ENCODE measurements at places on chromosomes 7 and 10.
A peak's percentile ranks its signal among the peaks of the same experiment; 100 is the strongest.

GRCh38 chr10:94138391-94138790 lies 144.7 kb downstream of the PLCE1 start:
- DNase-seq: no peak

DNA sequence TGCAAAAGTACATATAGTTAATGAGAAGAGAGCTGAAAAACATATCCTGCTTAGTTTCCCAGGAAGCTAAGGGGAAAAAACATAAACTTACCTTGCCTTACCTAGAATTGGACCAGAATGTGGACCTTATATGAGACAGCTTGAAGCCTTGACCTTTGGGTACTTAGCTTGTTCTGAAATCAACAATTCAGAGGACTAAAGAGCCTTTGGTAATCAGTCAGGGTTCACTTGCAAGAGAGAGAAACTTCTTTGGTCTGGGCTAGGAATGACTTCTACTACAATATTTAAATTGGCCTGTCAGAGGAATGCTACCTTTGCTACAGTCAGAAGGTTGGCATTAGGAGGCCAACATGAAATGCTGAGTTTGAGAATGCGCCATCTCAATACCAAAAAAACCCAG lies 24.9 kb downstream of the SAMD8 start:
- DNase-seq: no peak

GRCh38 chr7:150811-151221 lies 41.6 kb upstream of the FAM20C start:
- DNase-seq: no peak

DNA sequence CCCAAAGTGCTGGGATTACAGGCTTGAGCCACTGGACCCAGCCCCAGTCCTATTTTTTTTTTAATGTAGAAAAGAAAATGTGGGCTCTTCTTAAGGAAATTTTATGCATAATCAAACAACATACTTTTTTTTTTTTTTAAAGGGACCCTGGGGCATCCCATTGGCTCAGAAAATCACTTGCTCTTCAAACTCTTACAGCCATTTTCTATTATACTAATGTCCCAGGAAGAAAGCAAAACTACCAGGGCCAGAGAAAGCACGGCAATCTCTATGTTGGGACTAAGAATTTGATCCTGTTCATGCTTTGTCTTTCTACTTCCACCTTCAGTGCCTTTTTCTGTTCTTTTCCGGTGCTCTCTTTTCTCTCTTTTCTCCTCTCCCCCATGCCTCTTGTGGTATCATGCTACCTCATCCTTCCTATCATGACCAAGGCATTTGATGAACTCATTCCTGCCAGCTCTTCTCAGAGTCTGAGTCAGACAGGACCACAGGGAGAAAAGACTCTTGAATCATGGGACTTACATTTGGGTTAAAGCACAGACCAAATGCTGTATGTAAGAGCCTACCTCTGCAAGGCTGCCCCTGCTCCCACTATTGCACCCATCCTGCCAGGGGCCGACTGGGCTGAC lies 76.4 kb upstream of the CCNY start:
- DNase-seq: peak; percentile 51

- DNase-seq: no peak
Measured at GRCh38 chr10:125005312-125006187, 63.6 kb downstream of the ZRANB1 start.

DNA sequence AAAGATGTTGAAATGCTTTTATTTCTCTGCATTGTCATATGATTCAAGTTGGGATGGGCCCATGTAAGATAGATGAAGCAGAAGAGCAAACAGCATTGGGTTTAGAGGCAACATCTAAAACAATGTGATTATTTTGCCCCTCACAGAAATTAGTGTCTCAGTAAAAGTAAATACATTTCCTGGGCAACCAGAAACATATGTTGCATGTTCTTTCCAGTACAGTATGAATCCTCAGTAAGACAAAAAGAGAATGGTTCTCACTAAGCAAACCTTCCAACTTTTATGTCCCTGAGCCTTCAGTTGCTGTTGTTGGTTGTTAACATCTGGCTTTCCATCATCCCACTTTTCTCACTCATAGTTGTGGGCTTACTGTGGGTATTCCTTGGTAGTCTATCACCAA lies 222.5 kb upstream of the PRPS1L1 start:
- DNase-seq: no peak

GRCh38 chr10:62188021-62188616 lies 80.5 kb downstream of the RTKN2 start:
- DNase-seq: peak; percentile 72

DNA sequence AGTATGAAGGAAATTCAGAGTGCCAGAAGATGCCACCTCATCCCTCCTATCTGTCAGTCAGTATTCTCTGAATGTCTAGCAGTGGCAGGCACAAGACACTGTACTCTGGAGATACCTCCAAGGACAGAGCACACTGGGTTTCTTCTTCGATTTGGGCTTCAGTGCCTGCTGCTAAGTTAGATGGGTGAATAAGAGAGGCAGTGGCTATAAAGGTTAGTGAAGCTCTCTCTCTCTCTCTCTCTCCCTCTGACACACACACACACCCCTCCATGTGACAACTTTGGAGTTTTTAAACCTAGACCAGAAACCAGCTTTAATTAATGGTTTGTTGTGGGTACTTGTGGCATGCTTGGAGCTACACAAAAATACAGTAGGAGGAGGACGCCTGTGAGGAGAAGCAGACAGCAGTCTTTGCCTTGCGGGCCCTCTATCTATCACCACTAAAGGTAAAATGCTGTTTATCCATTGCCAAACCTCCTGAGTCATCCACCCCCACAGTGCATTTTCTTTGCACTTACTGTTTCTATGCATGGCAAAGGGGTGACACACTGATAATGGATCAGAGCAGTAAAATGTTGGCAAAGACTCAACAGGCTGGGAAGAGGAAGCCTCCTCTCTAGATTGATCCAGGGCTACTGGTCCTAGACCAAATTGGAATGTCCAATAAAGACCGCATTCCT lies 102.5 kb downstream of the TRIL start:
- DNase-seq: no peak

GRCh38 chr7:105245398-105246114 lies 143.2 kb downstream of the SRPK2 start:
- no peak for DNase-seq

GRCh38 chr7:105689067-105689819 lies 108.0 kb upstream of the EFCAB10 start:
- no peak for DNase-seq

DNA sequence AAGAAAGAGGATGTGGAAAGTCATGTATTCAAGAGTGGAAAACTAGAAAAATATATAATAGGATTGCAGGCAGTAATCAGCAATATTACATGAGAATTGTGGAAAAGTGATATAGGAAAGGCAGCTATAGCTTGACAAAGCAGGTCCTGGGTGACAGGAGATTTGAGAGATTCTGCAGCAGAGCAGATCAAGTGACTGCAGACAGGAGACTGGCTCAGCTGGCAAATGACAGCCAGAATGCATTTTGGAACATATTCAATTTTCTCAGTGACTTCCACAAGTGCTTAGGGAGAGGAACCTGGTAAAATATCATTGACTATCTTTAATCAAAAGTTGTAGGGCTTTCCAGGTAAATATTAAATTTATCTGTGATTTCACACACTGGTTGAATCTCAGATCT lies 260.5 kb upstream of the CACNA2D1 start:
- no peak for DNase-seq

- DNase-seq: no peak
Measured at GRCh38 chr7:44398511-44398911, 73.1 kb upstream of the CAMK2B start.

DNA sequence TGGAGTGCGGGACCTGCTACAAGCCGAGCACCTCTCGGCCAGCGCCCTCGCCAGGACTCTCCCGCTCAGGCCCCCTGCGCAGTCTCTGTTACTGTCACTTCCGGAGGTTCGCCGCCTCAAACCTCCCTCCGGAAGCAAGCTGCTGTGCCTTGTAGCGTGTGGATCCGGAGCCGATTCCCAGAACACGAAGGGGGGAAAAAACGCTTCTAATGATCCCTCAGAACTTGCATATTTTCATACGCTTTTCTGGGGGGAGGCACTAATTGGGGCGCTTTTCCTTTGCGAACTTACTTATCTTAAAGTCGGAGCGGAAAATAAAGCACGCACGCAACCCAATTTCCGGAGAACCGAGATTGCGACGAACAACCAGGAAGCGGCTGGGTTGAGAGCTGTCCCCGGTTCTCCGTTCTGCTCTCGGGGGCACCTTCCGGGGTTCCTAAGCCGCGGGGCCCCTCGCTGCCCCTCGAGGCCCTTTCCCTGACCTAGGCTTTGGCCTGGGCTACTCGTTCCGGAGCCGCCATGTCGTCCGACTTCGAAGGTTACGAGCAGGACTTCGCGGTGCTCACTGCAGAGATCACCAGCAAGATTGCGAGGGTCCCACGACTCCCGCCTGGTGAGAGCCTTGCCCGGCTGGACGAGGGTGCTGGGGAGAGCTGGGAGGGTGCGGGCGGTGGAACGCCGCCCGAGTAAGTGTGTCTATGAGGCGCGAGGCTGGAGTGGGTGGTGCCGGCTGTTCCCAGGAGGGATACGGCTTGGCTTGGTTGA lies at the start of the genes VTI1A and ZDHHC6:
VTI1A (plus strand) TSS at position 361 of the 765 bp plus-strand sequence; CDS start at position 520, 159 bp downstream.
ZDHHC6 (minus strand) TSS at position 60 of the 765 bp plus-strand sequence. CDS start 1,478 bp downstream, outside the sequence.
- peak; percentile 88 for DNase-seq

- DNase-seq: no peak
Measured at GRCh38 chr7:33487998-33488682, 358.8 kb downstream of the BBS9 start.

- peak; percentile 21 for DNase-seq
Measured at GRCh38 chr7:521221-522070, 1.8 kb upstream of the PDGFA start.

DNA sequence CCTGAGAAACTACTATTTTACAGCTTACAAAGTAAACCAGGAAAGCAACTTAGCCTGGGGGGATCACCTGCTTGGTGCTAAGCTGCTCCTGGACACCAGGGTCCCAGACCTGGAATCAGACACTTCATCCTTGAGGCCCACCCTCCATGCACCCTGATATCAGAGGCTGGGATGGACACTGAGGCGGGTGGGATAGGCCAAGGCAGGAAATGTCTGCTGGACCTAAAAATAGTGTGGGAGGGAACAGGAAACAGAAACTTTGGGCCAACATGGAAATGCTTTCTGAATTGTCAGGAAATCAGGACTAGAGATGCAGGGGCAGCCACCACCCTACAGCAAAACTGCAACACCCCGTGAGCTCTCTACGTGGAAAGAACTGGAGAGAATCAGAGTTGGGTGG lies 101.5 kb upstream of the PODXL start:
- no peak for DNase-seq

- no peak for DNase-seq
Measured at GRCh38 chr10:122664501-122664900, 35.1 kb downstream of the C10orf120 start.

Measured in activated CD4-positive, alpha-beta T cell treated with anti-CD3 and anti-CD28 coated beads, Interleukin-2, Interleukin-6, amounts not matched to agents 100 ng/mL and 50 ng/mL, durations not matched to agents 16 hours and 8 hours (primary cell).